ENCODE measurements at places on chromosomes 7 and 10.
A peak's percentile ranks its signal among the peaks of the same experiment; 100 is the strongest.

GRCh38 chr7:105643851-105644250, 62.6 kb upstream of the EFCAB10 start:
- no peak for DNase-seq

DNA sequence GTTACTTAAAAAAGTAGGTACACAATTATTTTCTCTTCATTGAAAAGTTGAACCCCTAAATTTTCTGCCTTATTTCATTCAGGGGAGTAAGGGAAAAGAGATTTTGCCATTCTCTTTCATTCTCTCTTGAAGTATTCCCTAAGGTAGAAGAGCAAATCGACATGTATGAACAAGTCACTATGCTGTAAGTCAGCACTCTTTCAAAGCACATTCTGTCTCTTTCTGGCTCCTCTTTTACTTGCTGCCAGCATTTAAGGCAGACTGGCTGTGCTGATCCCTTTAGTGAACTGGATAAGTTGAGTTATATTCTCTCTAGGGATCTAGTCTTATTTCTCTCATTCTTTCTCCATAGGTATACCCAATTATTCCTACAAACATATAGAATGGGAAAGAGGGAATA, 222.3 kb upstream of the ZWINT start:
- no peak for DNase-seq

- no peak for DNase-seq
These were observed 7.5 kb downstream of the MRPL32 start for GRCh38 chr7:42939457-42940240.

- DNase-seq, result peak; percentile 23
These were observed 1.4 kb upstream of the TSPAN15 start for GRCh38 chr10:69449841-69450240.

DNA sequence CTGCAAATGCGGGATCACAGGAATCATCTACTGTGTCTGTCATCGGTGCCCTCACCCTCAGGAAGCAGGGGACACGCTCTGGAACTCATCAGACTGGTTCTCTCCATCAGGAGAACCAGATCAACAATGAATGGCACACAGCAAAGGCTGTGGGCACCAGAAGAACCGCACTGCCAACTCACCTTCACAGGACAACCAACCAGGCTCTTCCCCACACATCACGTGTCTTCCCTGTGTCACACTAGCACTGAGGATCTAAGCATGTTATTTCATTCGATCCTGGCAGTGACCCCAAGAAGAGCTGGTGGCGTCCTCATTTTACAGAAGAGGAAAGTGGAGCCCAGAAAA, 106.1 kb downstream of the TNS3 start:
- no peak for DNase-seq

DNA sequence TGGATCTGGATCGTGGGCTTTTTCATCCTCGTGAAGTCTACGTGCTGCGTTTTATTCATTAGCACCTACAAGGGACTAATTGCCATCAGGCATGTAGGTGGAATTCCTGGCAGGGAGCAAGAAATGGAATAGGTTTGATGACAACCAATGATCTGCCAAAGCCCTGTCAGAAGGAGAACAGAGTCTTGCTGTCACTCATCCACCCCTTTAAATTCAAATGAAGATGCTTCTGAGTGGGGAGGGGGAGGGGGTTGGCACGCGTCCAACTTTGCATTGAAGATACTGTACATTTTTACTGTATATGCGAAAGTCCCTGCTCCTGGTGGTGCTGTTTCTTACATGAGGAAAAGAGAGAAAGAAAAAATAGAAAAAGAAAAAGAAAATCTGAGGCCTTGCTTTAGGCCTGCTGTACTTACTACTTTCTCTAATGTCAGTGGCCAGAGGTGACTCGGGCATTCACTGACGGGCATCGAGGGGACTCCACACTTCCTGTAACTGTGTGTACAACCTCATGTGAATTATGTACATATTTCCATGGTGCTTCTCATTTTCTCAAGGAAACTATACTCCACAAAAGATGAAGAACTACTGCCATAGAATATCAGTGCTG, 569.1 kb downstream of the INHBA start:
- DNase-seq, result no peak

GRCh38 chr7:123716877-123717276, 31.9 kb downstream of the WASL start:
- DNase-seq, result no peak

DNA sequence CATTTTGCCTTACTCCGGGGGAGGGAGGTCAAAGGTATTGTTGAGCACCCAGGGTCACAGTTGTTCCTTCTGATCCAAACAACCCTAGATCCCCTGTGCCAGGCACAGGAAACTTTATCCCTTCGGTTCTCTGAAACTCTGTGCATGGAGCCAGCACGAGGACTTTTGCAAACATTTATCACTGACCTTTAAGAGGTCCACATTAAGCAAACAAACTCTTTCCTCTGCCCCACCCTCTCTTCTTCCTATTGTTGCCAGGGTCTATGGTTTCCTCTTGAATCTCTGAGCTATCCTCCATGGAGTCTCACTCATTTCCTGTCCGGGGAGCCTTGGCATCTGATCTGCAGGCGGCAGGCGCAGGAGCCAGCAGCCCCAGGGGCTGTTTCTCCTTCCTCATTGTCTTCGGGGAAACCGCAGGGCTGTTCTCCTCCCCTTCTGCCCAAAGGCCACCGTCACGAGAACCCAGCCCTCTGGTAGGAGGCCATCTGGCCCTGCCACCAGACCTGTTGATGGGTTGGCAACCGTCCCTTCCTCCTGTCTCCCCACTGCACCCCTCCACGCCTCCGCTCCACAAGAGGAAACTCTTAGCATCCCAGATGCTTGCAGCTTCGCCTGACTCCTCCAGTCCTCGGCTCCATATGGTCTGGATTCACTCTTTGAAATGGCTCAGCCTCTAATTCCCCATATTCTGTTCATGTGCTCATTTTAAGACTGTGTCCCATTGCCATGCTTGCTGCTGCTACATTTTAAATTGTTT, 327.3 kb upstream of the NRP1 start:
- no peak for DNase-seq

DNA sequence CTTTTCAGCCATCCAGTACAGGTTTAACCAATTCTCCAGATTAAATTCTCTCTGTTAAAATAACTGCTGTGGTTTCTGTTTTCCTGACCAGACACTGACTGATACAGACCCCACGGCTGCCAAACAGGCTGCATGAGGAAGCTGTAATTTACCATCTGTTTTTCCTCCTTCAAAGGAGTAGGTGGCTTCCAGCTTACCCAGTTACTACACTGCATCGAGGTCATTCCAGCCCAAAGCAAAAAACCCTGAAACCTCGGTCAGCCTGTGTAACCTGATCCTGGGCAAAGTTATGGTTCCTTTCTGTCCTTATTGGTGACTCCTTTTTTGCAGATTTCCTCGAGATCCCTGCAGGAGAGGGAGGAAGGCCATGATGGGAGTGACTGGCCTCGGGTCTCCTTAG, 27.9 kb upstream of the LOXL4 start:
- no peak for DNase-seq

DNA sequence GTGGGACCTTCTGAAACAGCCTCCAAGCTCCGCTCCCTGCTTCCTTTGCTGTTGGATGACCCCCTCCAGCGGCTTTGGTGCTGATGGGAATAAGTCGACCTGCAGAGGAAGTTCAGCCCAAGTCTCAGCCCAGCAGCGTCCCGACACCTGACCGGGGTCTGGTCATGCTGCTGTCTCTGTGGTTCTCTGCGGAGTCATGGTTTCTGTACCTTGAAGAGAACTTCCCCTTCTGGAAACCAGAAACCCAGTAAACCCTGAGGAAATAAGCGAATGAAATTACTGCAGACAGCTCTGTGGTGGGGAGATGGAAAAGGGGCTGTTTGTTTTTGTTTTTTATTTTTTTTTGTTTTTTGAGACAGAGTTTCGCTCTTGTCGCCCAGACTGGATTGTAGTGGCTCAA, 18.3 kb upstream of the ZNF12 start:
- DNase-seq, result no peak

DNA sequence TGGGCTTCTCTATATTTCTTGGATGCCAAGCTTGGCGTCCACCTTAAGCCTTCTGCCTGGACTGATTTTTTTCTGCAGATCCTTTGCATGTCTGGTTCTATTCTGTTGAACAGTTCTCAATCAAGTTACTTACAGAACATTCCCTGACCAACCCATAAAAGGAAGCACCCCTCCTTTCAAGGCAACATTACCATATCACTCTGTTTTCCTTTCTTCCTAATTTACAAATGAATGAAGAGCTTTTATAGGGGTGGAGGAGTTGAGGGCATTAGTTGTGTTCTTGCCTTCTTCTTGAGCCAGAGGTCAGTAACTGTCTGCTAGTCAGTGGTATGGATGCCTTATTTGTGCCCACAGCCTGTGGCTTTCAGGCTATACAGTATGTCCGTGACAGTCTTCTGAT, 361.0 kb downstream of the PHTF2 start:
- no peak for DNase-seq

GRCh38 chr7:17500736-17501135, 202.3 kb downstream of the AHR start:
- no peak for DNase-seq
